ENCODE measurements at places on chromosomes 4 and X.

- no peak for DNase-seq
Observed at GRCh38 chrX:127276326-127276725, 456.8 kb downstream of the PRR32 start.

DNA sequence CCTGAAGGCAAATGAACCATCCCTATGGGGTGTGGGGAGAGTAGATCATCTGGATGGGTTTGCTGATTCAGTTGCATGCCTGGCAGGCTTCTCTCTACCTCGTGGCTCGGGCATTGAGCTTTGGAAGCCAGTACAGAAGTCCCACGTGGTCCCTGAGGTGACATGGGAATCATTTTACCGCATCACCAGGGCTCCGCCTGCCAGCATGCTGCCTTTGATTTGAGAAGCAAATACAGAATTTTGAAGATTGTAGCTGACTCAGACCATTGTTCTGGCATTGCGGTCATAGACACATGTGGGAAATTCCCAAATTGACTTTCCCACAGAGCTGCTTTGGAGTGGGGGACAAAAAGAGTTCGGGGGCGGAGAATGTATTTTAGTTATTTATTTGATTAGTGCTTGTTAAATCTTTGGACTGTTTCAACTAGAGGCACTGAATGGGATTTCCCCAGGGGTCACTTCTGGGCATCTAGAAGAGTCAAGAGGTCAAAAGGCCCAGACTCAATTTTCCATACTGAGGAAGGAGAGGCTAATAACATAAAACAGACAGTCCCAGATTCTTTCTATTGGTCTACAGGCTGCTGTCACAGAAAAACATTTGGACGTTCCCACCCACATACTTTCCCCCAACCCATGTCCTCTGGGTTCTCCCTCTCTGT, 79.3 kb downstream of the NHSL2 start:
- no peak for DNase-seq

GRCh38 chr4:112007391-112007790, 137.9 kb upstream of the FAM241A start:
- DNase-seq = no peak

DNA sequence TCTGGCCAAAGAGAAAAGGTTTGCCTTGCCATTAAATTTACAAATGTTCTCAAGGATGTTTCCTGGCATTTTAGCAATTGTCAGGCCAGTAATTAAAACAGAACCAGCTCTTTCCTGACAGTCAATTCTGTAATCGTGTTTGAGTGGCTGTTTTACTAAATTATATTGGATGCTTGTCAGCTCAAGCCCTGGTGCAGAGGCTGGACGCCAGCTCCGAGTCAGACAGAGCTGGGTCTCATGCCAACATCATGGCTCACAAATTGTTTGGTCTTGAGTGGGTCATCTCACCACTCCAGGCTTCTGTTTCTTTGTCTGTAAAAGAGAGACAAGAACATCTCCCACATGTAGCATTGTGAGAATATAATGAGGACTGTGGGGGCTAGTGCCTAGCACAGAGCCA, 190.3 kb upstream of the PSAPL1 start:
- DNase-seq = no peak

- no peak for DNase-seq
Observed at GRCh38 chrX:128728943-128729342, 676.7 kb upstream of the ACTRT1 start.

DNA sequence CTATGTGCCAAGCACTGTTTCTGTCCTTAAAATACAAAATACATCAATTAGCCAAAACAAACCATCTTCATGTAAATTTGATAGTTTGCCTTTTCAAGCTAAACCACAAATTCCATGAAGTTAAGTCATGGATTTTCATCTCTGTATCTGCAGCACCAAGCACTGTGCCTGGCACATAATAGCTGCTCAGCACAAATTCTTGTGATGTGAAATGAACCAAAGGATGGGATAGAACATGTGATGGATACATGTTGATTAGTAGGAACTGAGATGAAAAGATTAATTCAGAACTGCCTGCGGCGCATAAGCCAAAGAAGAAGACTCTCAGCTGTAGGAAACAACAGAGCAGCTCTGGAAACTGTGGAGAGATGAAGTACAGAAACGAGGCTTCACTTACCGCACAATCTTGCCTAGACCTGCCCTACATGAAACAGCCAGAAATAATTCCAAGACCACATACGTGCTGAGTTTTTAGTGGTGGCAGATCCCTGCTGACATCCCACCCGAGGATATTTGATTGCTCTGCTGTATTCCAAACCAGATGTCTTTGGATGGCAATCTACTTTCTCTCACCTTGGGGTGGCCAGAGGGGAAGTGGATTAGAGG, 40.9 kb upstream of the DCLK2 start:
- no peak for DNase-seq

DNA sequence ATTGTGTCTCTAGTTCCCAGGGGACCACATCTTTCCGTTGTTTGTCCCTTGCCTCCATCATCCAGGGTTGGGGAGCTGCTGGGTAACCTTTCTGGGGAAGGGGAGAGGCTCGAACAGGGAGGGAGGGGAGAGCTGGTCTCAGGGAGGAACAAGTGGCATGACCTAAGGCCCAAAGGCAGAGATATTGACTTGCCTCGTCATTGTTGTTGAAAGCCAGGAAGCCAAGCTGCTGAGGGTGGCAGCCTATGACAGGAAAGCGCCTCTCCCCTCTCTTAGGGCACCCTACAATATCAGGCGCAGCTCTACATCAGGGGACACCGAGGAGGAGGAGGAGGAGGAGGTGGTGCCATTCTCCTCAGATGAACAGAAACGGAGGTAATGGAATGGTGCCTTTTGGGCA, 20.8 kb downstream of the ZNF185 start:
- DNase-seq = no peak

- no peak for DNase-seq
Observed at GRCh38 chrX:15033917-15034316, 160.7 kb downstream of the MOSPD2 start.

DNA sequence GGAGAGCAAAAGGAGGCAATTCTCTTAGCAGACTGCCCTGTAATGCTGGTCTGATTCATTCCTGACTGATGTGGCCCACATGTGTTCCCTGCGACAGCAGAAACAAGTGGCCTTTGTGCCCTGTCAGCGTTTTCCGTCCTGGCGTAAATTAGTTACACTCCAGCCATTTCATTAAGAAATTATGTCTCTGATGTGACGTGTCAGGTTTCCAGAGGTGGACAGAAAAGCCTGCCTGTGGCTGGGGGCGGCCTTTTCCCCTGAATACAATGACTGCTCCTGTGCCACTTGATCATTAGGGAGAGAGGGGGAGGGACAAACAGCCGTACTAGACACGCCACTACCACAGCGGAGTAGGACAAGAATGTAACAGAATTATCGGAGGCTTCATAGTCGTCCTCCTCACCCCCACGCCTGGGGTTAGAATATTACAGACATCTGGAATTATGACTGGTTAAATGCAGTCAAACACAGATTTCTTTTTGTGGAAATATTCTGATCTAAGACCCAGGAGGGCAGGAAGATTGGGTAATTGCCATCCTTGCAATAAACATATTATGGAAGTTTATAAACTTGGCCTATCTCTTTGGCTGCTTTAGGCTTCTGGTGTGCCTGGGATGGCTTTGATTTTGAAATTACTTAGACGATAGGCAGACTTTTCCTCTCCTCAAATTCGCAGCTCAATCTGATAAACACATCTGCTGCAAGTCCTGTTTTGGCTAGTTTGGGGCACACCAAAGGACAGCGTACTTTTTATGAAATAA, 146.2 kb upstream of the BCOR start:
- no peak for DNase-seq

DNA sequence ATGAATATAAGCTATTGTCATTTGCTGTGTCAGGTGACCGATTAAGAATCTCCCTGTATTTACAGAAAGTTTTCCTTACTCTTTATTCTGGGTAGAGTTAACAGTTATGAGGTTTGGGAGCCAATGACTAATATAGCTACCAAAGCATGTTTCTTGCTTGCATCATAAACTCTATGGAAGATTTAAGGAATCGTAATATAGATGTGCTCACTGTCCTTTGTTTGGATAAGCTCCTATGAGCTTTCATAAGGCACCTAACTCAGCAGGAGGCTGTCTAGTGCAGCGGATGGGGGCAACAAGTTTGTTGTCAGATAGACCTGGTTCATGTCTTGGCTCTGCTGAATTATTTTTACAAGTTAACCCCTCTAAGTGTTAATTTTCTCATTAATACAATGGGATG, 75.0 kb upstream of the PAQR3 start:
- no peak for DNase-seq

DNA sequence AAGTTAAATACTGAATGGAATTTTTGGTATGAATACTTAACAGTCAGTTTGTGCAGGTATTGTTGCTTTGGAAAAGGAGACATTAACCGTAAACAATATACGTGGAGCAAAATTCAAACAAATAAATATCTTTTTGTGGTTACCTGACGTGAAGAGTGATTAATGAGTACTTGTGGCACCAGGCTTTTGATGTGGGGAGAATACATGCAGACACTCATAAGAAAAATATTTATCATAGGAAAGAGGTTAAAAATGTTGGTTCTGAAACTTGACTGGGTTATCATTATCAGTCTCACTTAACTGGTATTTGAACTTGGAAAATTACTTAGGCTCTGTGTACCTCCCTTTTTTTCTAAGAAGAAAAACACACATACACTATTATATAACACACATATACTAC, 136.4 kb upstream of the NDST4 start:
- no peak for DNase-seq

GRCh38 chr4:10529291-10530136, 72.3 kb upstream of the ZNF518B start:
- DNase-seq = no peak

DNA sequence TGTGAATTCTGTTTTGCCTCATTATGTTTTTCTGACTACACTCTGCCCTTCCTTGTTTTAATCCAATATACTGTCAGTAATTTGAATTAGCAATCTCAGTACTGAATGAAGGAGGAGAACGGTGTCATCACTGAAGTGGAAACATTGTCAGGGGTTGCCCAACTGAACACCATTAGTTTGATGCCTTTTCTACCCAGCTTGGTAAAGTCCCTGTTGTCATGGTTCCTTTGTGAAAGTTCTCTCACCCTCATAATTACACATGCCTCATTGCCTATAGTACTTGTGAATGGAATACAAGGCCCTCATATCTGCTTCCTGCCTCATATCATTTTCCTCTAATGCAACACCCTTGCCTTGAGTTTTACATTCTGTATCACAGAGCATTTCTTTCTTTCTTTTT, 76.9 kb downstream of the RRAGB start:
- no peak for DNase-seq
